Globus pallidus (tissue), 1 donor: ENCODE measurements at places on chromosomes 7 and 10.

DNA sequence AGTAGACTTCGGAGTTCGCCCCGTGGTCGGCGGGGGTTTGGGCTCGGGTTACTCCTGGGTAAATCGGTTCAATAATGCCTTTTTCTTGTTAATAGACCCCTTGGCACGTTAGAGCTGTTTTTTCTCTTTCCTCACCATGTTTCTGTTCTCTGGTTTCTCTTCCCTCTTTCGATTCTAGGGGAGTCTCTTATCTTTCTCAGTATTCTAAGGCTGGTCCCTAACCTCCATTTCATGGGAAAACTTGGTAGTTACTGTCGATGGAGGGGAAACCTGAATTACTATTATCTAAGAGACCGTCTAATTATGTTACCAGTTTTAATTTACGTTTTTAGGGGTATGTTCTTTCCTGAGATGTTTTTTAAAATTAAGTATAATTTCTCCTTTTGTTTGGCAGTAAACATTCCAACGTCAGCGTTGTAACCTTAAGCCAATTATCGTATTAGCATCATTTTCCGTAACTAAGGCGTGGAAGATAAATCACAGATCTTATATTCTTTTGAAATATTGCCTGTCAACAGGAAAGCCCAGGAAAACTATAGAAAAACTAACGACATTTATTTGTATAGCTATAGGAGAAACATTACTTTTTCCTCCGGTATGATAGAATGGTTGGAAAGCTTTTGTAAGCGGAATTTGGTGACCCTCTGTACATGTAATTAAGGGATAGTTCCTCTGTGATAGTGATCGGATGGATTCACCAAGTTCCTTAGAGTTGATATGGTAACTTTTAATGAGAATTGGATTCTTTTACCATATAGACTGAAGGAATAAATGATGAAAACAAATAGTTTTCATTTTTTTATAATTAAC, 847 bp downstream of the BTAF1 start:
- DNase-seq: no peak

DNA sequence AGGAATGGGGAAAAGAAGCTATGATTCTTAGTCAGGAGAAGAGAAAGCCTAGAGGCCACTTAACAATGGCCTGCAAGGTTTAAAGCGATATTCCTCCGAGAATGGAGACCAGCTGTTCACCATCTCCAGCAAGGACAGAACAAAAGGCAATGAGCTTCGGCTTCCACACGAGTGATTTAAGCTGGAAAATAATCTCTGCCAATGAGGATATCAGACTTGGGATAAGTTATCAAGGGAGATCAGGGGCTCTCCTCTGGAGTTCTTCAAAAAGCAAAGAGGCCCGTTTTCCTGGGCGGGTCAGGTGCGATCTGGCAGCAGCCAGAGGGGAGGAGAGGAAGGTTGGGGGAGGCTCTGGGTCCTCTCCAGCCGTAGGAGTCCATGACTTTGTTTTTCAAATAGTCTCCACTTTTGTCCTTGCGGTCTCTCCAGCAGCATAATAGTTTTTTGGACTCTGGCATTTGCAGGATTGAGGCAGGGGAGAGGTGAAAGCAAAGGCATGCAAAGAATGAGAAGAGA, 211.3 kb downstream of the SKIDA1 start:
- no peak for DNase-seq

DNA sequence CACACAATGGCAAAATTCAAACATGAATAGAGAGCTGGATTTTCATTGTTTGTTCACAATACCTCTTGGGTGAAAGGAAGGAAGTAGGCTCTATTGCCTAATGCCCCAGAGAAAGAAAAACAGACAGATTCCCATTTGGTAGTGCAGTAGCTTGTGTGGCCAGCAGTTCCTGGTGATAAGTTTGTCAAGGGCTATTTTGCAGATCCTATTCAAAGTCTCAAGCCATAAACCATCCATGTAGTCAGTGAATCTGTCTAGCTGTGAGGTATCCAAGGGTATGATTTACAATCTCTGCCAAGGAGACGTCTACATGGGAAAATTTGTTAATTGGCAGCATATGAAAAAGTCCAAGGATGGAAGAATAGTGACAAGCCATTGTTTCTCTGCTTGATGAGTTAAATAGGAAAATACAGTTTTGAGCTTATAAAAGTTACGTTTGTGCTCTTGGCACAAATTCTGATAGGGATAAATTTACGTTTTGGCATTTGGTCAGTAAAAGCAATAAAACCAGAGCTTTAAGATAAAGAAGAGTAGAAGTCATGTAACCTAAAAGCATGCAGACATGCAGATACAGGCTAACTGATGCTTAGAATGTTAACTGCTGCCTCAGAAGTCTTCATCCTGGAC, 269.1 kb downstream of the GATA3 start:
- no peak for DNase-seq

GRCh38 chr7:44111761-44112160, 7.6 kb downstream of the AEBP1 start:
- DNase-seq: no peak

GRCh38 chr10:100562008-100562672, 26.4 kb downstream of the HIF1AN start:
- DNase-seq: peak; percentile 52

- DNase-seq: no peak
Measured at GRCh38 chr7:151014950-151015349, 9.3 kb downstream of the ATG9B start.

DNA sequence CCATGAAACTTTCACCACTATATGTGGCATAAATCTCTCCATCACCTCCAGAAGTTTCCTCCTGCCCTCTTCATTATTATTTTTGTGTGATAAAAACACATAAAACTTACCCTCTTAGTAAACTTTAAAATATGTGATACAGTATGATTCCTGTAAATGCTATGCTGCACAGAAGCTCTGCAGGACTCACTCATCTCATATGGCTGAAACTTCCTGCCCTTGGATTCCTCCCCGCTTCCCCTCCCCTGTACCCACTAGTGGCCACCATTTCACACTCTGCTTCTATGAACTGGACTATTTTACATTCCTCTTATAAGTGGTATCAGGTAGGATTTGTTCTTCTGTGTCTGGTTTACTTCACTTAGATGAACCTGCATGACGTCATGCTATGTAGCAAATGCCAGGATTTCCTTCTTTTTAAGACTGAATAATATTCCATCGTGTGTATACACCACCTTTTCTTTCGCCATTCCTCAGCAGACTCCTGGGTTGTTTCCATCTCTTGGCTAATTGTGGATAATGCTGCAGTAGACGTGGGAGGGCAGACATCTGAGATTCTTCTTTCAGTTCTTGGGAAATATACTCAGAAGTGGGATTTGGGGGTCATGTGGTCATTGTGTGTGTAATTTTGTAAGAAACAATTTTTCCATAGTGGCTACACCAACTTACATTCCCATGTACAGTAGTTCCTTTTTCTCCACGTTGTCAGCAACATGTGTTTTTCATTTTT, 335.2 kb downstream of the SDK1 start:
- DNase-seq: no peak

GRCh38 chr10:102564209-102564834, 60.5 kb downstream of the SUFU start:
- no peak for DNase-seq

DNA sequence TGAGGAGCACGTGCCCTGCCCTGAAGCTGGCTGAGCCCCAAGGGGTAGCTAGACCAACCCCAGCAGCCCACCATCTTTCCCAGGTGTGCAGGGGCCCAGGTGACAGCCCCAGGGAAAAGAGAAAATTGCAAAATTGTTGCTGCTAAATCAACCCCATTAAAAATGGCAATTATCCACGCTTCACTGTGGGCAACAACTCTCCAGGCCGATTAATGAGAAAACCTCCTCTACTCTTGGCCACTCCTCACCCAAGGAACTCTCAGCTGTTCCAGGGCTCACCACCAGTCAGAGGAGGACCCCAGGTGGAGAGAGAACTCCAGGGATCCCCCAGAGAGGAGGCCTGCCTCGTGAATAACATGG, 516.1 kb upstream of the MGMT start:
- no peak for DNase-seq
